ENCODE measurements at places on chromosomes 1 and 21.

GRCh38 chr1:214648801-214649200 lies 45.8 kb downstream of the CENPF start:
- no peaks in the 10 kb centered on the region for H3K4me1 ChIP-seq
- H3K36me3 ChIP-seq: peaks cover 14% of the 10 kb centered on the region
- H3K4me3 ChIP-seq: no peak overlapping the region
- H3K27ac ChIP-seq: no peak overlapping the region
- DNase-seq: no peak

GRCh38 chr1:153125536-153125935 lies 12.2 kb upstream of the SPRR2F start:
- H3K27me3 ChIP-seq: peaks cover 14% of the 10 kb centered on the region
- H3K27ac ChIP-seq: no peak overlapping the region
- H3K36me3 ChIP-seq: peaks cover 14% of the 10 kb centered on the region

- H3K4me3 ChIP-seq: no peak overlapping the region
- H3K36me3 ChIP-seq: no peaks in the 10 kb centered on the region
- H3K4me1 ChIP-seq: peaks cover 6% of the 10 kb centered on the region
- H3K27me3 ChIP-seq: peaks cover 12% of the 10 kb centered on the region
Observed at GRCh38 chr1:108719656-108720435, 7.1 kb downstream of the FNDC7 start.

DNA sequence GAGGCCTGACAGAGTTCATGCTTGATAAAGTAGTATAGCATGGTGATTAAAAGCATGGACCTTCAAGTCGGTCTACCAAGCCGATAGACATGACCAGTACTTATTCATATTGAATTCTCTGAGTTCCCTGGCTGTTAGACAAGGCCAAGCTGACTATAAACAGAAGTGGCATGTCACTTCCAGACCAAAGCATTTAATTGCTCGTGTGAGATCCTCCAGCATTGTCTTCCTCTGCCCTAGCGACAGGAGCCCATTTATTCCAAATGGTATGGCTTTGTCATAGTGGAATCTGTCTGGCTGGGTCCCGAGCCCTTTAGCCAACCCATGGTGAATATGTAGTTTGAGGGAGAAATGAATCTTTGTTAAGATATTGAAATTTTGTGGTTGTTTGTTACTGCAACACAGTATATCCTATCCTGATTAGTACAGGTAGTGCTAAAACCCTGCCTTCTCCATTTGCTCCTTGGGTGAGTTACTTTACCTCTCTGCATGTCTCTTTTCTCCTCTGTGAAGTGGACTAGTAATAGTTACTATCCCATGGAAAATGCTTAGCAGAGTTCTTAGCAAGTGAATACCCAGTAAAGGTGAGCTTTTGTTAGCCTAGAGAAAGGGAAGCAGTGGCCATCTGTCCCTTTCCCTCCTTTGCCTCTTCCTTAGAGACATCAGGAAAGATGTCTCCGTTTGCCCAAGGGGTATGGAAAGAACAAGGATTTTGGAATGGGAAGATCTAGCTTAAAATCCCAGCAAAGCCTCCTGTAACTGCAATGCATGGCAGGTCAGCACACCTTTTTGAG lies 77.6 kb upstream of the CD1D start:
- peaks cover 15% of the 10 kb centered on the region for H3K27me3 ChIP-seq
- no peak for DNase-seq
- no peaks in the 10 kb centered on the region for H3K36me3 ChIP-seq
- peaks cover 81% of the 10 kb centered on the region for H3K4me1 ChIP-seq

DNA sequence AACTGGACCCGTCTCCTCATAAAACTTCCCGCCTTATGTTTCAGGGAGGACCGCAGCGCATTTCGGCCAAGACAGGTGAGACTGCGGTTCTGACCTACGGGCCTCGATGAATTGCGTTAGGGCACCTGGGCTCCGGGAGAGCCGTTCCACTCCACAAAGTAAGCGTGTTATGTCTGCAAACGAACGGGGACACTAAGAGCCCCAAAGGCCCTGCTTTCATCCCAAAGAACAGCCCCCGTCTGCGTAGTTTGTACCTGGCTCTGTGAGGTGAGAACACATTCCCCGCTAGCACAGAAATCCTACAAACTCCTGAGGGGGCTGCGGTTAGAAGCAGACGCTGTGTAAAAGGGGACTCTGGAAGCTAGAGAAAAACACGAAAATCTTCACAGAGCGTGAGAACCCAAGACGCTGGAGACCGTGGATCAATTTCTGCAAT lies 41.6 kb upstream of the PPIAL4F start:
- peak overlapping the region; percentile 100 for H3K27ac ChIP-seq
- no peaks in the 10 kb centered on the region for H3K36me3 ChIP-seq
- peak; percentile 16 for DNase-seq
- peaks cover 49% of the 10 kb centered on the region for H3K4me1 ChIP-seq
- no peaks in the 10 kb centered on the region for H3K27me3 ChIP-seq

DNA sequence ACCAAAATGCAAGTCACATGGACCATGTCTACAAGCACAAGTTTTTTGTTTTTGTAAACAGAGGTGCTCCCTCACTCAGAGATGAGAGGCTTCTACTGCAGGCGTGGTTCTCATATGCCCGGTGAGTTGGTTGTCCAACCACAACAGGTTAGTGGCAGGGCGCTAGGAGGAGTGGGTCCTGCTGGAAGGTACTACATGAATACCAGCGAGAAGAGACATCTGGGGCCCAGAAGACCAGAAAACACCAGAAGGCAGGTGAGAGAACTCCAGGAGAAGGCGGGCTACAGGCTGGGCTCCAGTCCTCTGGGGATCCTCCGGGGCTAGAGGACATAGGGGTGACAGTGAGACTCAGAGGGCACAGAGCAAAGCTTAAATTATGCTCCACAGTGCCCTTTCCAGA lies 366.5 kb downstream of the MATN1 start:
- no peaks in the 10 kb centered on the region for H3K36me3 ChIP-seq
- H3K4me1 ChIP-seq: peaks cover 24% of the 10 kb centered on the region
- peaks cover 4% of the 10 kb centered on the region for H3K27me3 ChIP-seq
- H3K27ac ChIP-seq: no peak overlapping the region

DNA sequence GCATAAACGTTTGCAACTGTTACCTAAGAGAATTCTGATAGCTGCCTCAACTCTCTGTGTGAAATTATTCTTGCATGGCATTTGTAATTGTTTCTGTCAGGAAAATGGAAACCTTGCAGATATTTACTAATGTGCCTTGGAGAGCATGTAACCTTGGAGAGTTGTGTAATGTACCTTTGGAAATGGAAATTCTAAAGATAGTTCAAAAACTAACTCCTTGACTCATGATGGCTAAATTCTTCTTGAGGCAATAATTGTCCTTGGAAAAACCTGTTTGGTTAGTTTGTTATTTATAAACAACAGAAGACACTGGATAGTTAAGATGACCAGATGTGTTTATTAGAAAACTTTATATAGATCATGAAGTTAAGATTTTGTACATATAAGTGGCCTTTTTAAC lies 1033.8 kb downstream of the PLA2G4A start:
- no peaks in the 10 kb centered on the region for H3K27me3 ChIP-seq
- DNase-seq: no peak
- no peak overlapping the region for H3K4me3 ChIP-seq

DNA sequence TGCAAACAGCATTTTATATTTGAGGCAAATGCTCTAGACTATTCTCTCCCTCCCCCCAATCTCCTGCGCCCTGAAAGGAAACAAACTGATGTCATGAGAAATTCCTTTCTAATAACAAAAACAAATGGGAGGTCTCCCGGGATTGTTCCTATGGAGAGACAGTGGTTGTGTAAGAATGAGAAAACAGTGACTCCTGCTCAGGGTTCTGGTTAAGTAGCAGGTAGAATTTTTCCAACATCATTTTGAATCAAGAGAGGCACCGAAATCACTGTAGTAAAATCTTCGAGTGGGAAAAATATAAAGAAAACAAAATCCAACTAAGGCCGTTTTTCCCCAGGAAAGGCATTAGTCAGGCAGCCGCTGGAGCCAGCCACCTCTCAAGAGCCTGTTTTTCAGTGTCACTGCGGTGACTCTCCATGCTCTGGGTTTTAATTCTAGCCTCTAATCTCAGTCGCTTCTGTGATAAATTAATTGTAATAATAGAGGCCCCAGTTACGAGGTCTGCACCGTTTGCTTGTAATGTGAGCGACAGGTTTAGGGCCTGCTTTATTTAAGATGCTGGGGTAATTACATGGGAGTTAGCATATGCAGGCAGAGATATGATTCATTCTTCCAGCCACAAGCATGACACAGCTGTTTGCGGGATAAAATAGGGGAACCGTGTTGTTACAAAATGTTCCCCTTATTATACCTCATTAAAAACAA lies 80.3 kb downstream of the RNF220 start:
- DNase-seq: no peak
- H3K27ac ChIP-seq: no peak overlapping the region
- H3K36me3 ChIP-seq: peaks cover 14% of the 10 kb centered on the region
- H3K27me3 ChIP-seq: peaks cover 3% of the 10 kb centered on the region

GRCh38 chr21:42317341-42317741 lies 2.1 kb upstream of the TFF3 start:
- H3K27ac ChIP-seq: no peak overlapping the region
- peaks cover 18% of the 10 kb centered on the region for H3K27me3 ChIP-seq
- peaks cover 60% of the 10 kb centered on the region for H3K4me1 ChIP-seq
- no peak for DNase-seq
- no peaks in the 10 kb centered on the region for H3K36me3 ChIP-seq
- H3K4me3 ChIP-seq: no peak overlapping the region

- no peak overlapping the region for H3K4me3 ChIP-seq
- H3K36me3 ChIP-seq: no peaks in the 10 kb centered on the region
- no peak overlapping the region for H3K27ac ChIP-seq
- peaks cover 59% of the 10 kb centered on the region for H3K4me1 ChIP-seq
- peaks cover 22% of the 10 kb centered on the region for H3K27me3 ChIP-seq
Observed at GRCh38 chr1:182671750-182672486, 12.5 kb downstream of the RGS8 start.

- H3K4me1 ChIP-seq: peaks cover 12% of the 10 kb centered on the region
- peaks cover 23% of the 10 kb centered on the region for H3K36me3 ChIP-seq
- H3K27ac ChIP-seq: peak overlapping the region; percentile 88
- DNase-seq: no peak
- H3K4me3 ChIP-seq: no peak overlapping the region
Observed at GRCh38 chr1:233127157-233127556, 168.4 kb downstream of the PCNX2 start.

- no peaks in the 10 kb centered on the region for H3K4me1 ChIP-seq
- peaks cover 2% of the 10 kb centered on the region for H3K27me3 ChIP-seq
- no peak overlapping the region for H3K27ac ChIP-seq
- no peak overlapping the region for H3K4me3 ChIP-seq
- no peak for DNase-seq
- no peaks in the 10 kb centered on the region for H3K36me3 ChIP-seq
Observed at GRCh38 chr21:25186273-25186672, 421.0 kb downstream of the MRPL39 start.

- DNase-seq: peak; percentile 1
- no peaks in the 10 kb centered on the region for H3K27me3 ChIP-seq
- H3K4me3 ChIP-seq: no peak overlapping the region
- no peak overlapping the region for H3K27ac ChIP-seq
- H3K4me1 ChIP-seq: no peaks in the 10 kb centered on the region
- H3K36me3 ChIP-seq: no peaks in the 10 kb centered on the region
Observed at GRCh38 chr21:21973806-21974205, 975.6 kb downstream of the NCAM2 start.

DNA sequence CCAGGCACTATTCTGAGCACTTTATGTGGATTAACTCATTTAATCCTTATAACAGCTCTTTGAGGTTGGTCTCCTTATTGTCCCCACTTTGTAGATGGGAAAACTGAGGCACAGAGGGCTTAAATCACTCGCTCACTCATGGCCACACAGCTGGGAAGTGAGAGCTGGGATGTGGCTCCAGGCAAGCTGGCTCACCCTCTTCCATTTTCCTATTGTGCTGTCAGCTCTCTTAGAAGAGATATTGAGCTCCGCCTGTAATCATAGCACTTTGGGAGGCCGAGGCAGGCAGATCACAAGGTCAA lies 3.8 kb upstream of the COL8A2 start:
- H3K27me3 ChIP-seq: peaks cover 28% of the 10 kb centered on the region
- no peaks in the 10 kb centered on the region for H3K36me3 ChIP-seq
- peaks cover 34% of the 10 kb centered on the region for H3K4me1 ChIP-seq
- H3K27ac ChIP-seq: no peak overlapping the region
- DNase-seq: no peak

- H3K4me1 ChIP-seq: peaks cover 54% of the 10 kb centered on the region
- no peak overlapping the region for H3K27ac ChIP-seq
- H3K36me3 ChIP-seq: no peaks in the 10 kb centered on the region
- no peak for DNase-seq
Observed at GRCh38 chr1:182301467-182302198, 90.0 kb downstream of the GLUL start.

DNA sequence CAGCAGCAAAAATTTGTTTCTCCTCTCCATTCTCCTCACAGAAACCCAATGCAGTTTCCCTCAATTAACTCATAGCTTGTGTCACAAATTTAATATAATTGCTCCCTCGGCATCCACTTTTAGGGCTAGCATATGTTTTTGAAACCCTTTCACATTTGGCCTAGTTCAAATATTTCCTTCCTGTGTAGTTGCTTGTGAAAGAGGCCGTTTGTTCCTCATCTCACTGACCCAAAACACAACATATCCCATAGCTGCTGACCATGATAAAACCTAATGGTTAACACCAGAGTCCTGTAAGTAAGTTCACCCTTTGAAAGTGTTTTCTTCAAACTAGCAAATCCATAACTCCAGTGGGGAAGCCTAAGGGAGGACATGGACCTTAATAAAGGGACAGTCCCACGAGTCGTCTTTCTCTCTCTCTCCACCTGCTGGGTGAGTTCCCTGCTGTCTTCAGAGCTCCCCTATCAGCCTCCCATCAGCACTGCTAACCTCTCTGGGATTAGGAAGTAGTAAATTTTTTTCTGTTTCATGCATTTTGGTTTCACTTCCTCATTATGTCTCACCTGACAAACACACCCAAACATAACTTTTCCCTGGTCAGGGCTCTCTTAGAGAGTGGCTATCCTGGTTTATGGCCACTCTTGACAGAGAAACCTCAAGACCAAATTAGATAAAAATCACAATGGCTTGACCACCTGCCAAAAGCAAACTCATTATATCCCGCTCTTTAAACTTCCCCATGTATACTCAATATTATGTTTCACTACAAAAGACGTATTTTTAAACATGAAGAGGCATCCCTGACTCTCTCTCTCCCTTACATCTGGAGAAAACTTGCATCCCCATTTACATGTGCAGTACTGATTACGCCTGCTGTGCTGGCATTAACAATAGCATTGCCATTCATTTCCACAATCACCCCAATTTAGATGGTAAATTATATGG lies 177.7 kb upstream of the HP1BP3 start:
- DNase-seq: no peak
- H3K4me1 ChIP-seq: peaks cover 8% of the 10 kb centered on the region
- H3K27me3 ChIP-seq: no peaks in the 10 kb centered on the region
- H3K36me3 ChIP-seq: peaks cover 24% of the 10 kb centered on the region

DNA sequence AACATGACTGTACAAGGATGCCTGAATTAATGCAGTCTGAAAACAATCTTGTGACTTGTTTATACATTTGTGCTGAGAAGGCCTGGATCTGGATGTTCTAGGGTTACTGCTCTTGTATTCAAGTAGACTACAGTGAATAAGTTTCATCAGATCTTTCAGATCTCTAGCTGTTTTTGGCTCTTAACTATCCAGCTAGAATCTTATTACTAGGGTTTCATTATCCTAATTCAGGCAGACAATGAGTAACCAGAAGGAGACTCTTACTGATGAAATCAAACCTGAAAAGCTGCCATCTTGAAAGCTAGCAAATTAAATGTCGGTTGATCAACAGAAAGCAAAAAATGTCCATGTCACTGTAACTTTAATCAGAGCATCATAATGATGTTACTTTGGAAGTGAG lies 112.5 kb upstream of the KCNK2 start:
- H3K4me1 ChIP-seq: no peaks in the 10 kb centered on the region
- no peak overlapping the region for H3K4me3 ChIP-seq
- DNase-seq: no peak
- no peaks in the 10 kb centered on the region for H3K36me3 ChIP-seq
- no peaks in the 10 kb centered on the region for H3K27me3 ChIP-seq

- no peak overlapping the region for H3K4me3 ChIP-seq
- H3K36me3 ChIP-seq: peaks cover 6% of the 10 kb centered on the region
- no peak for DNase-seq
- H3K4me1 ChIP-seq: no peaks in the 10 kb centered on the region
- peaks cover 4% of the 10 kb centered on the region for H3K27me3 ChIP-seq
Observed at GRCh38 chr1:227388214-227389168, 70.2 kb upstream of the CDC42BPA start.
